ENCODE measurements at places on chromosomes 2 and 18.
A peak's percentile ranks its signal among the peaks of the same experiment; 100 is the strongest.

DNA sequence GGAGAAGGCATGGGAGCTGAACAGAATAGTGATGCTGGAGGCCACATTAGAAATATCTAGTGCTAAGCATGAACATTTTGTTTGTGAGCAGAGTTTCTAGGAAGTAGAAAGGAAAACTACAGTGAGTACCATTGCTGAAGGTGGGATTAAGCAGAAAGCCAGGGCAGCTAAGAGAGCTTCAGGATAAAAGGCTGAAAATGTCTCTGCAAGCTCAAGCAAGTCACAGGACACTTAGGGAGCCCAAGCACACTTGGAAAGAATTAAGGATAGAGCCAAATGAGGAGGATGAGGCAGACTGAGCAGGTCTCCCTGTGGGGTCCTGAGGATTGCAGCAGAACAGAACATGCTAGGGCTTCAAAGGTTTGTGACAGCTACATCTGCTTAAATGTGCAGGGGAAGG is 80.6 kb upstream of the LYPD1 start:
- DNase-seq: no peak

GRCh38 chr2:236161082-236161462 is 7.1 kb downstream of the GBX2 start:
- DNase-seq: no peak

- peak; percentile 99 for DNase-seq
These were observed 114.5 kb upstream of the STPG4 start for GRCh38 chr2:47269316-47270232.

DNA sequence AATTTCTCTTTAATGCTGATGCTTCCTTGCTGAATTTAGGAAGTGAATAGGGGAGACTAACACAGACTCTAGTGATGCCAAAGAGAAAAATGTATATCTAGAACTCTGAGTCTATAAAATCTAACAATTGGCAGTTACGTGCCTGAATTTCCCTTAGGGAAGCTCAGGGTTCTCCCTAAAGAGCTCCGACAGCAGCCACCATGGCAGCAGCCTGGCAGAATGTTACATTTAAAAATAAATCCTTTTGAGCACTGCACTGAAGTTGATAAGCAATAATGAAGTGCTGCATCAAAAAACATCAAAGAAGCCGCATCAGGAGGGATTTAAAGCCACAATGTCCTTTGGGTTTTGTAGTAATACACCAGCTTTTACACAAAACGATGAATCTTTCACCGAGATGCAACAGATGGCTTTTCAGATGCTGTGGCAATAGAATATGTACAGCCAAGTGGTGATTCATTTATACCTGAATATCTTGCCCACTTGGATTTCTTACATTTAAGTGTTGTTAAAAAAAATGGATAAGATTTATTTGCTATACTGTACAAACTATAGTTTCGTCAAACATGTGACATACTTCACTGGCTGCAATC is 291.2 kb upstream of the SESTD1 start:
- DNase-seq: no peak

DNA sequence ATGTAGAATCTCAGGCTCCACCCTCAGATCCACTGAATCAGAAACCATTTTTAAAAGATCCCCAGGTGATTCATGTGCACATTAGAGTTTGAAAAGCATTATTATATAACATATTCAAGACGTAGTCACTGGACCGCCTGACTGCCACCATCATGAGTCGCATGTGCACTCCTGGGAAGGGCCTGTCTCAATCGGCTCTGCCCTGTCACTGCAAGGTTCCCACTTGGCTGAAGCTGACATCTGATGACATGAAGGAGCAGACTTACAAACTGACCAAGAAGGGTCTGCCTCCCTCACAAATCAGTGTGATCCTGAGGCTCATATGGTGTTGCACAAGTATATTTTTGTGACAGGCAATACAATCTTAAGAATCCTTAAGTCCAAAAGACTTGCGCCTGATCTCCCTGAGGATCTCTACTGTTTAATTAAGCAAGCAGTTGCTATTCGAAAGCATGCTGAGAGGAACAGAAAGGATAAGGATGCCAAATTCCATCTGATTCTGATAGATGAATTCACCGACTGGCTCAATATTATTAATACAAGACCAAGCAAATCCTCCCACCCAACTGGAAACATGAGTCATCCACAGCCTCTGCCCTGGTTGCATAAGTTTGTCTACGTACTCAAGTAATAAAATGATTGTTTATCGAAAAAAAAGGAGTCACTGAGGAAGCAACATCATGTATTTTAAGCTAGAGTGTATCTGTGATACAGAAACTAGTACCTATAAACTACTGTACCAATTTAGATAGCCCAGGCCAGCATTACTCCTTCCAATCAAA is 26.2 kb downstream of the ATAD2B start:
- peak; percentile 84 for DNase-seq

DNA sequence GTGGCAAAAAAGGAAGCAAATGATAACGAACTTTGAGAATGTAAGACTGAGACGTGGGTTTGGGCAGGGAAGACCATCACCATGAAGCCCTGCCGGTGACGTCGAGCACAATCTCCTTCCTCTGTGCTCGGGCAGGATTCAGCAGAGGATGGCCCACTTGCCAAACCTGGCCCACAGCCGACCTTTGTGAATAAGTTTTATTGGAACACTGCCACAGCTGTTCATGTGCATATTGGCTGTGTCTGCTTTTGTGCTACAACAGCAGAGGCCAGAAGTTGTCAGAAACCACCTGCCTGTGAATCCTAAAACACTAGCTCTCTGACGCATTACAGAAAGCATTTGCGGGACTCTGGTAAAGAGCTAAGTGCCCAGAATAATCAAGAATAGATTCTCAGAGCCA is 223.9 kb downstream of the MYT1L start:
- DNase-seq: no peak

DNA sequence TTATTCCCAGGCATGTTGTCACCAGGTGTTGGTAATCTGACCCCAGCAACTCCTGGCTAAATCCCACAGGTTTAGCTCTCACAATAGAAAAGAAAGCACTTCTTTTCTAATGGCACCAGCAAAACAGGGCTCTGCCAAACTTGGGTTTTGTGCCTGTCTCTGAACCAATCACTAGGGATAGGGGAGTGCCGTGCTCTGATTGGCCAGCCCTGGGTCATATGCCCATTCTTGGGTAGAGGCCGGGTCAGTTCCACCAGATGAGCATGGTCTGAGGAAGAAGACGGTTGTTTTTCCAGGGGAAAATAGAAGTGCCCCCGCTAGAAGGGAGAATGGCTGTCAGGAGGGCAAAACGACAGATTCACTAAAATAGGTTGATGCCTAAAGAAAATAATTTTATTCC is 14.7 kb downstream of the CDK15 start:
- no peak for DNase-seq

DNA sequence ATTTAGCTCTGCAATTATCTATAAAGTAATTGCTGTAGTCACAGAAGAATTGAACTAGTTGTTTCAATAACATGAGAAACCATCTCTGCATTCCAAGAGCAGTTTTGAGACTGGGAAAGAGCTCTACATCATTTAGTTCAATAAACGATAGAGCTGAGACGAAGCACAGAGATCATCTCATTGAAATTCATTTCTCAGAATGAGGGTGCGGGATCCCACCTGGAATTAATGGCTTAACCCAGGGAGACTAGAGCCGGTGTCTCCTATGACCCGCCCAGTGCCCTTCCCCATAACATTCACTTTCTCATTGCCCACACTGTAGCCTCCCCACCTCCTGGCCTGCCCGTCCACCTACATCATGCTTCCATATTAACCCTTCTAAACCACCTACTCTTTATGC is 8.8 kb downstream of the MYCN start:
- no peak for DNase-seq

DNA sequence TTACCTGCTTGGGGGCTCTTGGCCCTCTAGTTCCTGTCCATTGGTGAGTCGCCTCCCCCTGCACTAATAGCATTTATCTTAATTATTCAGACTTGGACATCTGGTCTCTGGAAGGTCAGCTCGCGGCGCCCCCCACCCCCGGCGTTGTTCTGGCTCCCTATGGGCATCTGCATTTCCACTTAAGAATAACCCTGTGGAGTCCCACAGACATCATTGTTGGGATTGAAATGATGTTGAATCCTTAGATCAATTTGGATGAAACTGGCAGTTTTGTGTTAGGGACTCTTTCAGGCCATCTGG is 313.8 kb upstream of the HS6ST1 start:
- DNase-seq: no peak
